ENCODE measurements at places on chromosomes 12 and 14.

DNA sequence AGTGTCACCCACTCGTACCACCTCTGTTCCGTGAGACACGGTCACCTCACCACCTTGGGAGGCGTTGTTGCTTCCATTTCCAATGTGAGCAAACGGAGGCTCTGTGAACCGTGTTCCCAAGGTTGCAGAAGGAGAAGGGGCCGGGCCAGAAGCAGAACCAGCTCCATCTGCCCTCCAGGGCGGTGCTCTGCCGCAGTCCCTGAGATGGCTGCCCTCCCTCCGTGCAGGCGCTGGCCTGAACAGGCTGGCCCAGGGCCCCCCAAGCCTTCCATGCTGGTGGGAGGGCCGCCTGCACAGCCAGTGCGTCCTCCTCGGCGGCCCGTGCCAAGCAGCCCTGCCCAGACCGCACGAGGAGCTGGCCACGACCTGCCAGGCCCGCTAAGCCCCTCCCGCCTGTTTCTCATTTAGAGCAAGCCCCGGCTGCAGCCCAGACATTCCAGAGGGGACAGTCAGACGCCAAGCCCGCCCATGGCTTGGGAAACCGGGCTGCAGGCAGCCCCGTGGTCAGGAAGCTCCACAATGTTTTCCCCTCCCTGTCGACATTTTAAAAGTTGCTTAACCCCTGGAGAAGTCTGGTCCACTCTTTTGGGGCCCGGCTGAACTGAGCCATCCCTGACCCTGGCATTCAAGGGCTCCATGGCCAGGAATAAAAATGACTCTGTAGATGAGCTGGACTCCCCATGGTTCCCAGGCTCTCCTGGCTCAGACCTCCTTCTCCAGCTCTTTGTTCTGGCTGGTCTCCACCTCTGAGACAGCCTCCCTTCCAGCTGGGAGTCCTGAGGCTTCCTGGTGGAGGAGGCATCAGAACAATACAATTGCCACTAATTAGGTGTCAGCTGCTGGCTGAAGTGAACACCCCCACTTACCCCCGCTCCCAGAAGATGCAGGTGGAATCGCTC is 236.0 kb downstream of the BCL11B start:
- peak; percentile 95 for DNase-seq

GRCh38 chr12:121114019-121114639 is 18.5 kb upstream of the P2RX7 start:
- peak; percentile 39 for DNase-seq

DNA sequence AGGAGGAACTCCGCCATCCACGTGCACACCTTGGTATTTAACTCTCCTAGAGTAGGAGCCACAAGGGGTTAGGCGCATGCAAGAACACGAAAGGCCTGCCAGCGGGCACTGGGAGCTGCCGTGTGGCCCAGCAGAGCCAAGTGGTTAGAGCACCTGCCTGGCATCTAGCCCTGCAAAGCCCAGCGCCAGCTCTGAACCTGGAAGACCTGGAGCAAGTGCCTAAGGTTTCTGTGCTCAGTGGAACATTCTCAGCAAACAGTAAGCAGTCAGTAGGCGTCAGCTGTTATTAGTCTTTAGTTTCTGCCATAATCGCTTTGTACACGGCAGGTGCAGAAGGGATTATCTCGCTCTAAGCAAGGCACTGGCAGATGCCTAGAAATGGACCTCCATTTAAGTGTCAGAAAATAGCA is 55.4 kb downstream of the SETD3 start:
- no peak for DNase-seq

- DNase-seq, result no peak
Observed at GRCh38 chr12:120241561-120242274, 23.8 kb downstream of the PXN start.

- DNase-seq, result peak; percentile 58
Observed at GRCh38 chr14:50001999-50002925, 109.4 kb downstream of the ARF6 start.

GRCh38 chr12:64694130-64695040 is 64.8 kb downstream of the GNS start:
- DNase-seq, result no peak

- DNase-seq, result no peak
Observed at GRCh38 chr14:85402569-85403162, 127.3 kb upstream of the FLRT2 start.

- DNase-seq, result no peak
Observed at GRCh38 chr12:11607313-11608081, 42.0 kb upstream of the ETV6 start.

Measured in RPMI7951 (cell line).